ENCODE measurements at places on chromosomes 11 and 22.

DNA sequence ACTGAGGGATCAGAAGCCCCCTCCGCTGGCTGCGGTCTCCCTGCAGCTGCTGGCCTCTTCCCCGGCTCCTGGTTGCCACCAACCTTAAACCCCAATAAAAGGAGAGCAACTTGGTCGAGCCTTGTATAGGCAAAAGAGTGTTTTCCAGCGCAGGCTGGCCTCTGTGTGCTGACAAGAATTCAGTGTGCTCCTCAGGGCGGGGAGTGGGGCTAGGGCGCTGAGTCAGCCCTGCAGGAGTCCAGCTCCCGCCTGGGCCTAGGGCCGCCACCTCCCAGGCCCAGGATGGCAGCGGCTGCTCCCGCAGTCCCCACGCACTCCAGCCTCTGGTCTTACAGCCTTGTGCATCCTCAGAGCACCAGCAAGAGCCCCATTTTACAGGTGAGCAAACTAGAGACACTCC lies at the start of gene SHISAL1:
Gene SHISAL1 (minus strand): TSS at position 186 of the 400 bp plus-strand sequence. CDS start 12,006 bp downstream, outside the sequence.
- DNase-seq: no peak

- DNase-seq: no peak
Observed at GRCh38 chr11:119236891-119237290, 30.8 kb downstream of the CBL start.

DNA sequence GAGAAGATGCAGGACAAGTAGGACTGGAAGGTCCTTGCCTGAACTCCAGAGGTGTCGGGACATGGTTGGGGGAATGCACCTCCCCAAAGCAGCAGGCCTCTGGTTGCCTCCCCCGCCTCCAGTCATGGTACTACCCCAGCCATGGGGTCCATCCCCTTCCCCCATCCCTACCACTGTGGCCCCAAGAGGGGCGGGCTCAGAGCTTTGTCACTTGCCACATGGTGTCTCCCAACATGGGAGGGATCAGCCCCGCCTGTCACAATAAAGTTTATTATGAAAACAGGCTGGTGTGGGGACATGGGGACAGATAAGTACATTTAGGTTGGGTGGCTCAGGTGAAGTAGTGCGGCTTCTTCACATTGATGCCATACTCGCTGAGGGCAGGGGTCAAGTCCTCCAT lies 1.4 kb downstream of the TAF10 start:
- no peak for DNase-seq

GRCh38 chr22:23565915-23566704 lies 14.0 kb downstream of the IGLL1 start:
- no peak for DNase-seq

DNA sequence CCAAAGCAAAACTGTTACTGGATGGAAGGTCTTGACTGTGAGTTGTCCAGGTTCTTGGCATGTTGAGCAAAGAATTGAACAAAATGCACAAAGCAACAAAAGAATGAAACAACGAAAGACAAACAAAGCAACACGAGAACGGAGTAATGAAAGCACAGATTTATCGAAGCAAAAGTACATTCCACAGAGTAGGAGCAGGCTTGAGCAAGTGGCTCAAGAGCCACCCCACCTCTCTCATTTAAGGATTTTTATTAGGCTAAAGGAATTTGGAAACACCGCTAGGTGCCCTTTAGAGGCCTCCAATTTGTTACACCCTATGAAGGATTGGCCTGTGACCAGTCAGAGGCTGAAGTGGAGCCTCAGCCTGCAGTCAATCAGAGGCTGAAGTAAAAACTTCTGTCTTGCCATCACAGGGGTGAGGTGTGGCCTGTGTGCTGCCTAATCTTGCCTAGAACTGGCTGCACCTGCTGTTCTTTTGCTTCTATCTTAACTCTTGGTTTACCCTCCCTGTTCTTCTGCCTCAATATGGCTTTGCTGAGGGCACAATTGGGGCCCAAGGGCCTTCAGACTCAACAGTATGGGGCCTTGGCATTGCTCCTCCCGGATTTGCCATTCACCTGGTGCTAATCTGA lies 59.4 kb upstream of the FTH1 start:
- no peak for DNase-seq

DNA sequence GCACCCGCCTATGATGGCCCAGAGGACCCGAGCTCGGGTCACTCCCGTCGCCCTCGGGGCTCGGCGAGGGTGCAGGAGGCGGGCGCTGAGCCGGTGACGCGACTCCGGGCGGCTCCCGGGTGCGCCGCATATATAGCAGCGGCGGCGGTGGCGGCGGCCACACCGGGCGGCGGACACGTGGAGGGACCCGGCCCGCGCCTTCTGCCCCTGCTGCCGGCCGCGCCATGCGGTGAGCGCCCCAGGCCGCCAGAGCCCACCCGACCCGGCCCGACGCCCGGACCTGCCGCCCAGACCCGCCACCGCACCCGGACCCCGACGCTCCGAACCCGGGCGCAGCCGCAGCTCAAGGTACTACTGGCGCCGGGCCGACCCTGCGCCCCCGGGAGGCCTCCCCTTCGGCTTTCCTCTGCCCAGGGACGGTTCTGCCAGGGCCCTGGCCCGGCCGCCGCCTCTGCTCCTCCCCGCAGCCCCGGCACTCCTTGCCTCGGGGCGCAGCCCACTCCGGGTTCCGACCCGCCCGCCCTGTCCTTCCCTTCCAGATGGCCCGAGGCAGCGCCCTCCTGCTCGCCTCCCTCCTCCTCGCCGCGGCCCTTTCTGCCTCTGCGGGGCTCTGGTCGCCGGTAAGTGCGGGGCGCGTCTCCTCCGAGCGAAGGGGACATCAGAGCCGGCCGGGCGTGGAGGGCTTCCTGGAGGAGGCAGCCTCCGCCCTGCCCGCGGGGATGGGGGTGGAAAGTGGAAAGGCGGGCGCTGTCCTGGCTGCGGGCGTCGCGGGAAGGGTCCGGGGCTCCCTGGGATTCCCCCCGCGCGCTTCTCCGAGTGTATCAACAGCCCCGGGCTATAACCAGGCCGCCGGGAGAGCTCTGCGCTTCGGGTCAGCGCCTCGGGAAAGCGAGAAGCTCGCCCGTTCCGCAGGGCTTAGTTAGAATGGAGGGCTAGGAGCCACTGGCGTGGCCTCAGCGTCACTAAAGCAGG lies at the start of gene GAL:
Gene GAL (plus strand): TSS at position 160 of the 972 bp plus-strand sequence. CDS start 380 bp downstream, at position 540.
- DNase-seq: peak; percentile 26

GRCh38 chr11:75591966-75592365 lies 29.9 kb downstream of the SERPINH1 start:
- DNase-seq: no peak

DNA sequence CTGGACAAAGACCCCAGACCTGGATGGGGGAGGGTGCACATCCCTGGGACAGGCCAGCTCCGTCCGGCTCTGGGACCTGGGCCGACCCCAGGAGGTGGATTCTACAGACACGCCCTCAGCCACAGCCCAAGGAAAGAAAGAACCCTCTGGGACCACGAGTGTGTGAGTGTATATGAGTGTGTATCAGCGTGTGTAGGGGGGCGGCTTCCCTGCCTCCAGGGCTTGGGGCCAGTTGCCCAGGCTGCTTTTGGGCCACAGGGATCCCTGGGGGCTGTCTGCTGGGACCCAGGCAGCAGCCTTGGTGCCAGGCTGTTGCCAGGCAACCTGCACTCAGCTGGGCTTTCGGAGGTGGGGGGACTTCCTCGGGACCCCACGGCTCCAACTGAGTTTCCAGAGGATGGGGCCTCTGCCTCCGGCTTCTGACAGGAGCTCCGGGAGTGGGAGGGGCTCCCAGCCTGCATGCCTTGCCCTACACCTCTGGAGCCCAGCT lies 8.9 kb downstream of the DUSP8 start:
- no peak for DNase-seq

Data from ACHN (cell line).